ENCODE measurements at places on chromosomes 4 and X.
A peak's percentile ranks its signal among the peaks of the same experiment; 100 is the strongest.

GRCh38 chr4:95198961-95199360, 349.8 kb downstream of the UNC5C start:
- DNase-seq: no peak

DNA sequence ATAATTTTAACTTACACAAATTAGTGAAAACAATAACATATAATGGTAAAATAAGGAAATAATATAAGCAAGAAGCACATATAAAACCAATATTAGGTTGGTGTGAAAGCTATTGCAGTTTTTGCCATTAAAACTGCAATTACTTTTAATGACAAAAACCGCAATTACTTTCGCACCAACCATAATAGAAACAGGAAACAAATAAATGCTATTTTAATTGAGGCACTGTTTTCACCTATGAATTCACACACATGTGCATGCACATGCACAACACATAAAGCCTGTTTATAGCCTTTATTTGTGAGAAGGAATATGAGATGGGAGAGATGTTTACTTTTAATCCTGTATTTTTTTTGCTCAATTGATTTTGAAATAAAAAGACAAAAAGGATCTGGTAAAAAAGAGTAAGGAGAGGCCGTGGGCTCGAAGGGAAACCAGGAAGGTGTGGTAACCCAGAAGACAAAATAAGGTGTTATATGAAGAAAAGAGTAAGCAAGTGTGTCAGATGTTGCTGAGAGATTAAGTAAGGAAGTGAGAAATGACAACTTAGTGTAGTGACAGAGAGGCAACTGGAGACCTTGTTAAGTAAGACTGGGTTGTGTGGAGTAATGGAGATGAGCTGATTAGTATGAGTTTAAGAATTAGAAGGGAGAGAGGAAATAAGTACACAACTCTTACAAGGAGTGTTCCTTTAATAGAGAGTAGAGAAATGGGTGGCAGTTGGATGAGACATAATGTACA, 69.0 kb downstream of the KLHL13 start:
- no peak for DNase-seq

DNA sequence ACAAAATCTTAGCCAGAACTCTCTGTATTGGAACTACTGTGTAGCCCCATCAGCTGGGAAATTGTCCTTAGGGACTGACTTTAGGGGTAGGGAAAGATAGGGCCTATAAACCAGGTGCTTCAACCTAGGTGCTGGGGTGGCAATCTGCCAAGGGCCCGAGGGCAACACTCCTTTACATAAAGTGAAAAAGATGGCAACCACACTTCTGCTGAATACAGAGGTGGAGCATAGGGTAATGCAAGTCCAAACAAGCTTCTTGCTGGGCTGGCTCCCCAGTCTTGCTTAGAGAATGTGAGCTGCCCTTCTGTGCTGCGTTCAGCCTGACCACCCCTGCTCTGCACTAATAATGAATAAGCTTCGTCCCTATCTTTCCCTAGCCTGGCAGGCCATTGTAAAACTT, 9.8 kb downstream of the ZBTB33 start:
- DNase-seq: no peak

DNA sequence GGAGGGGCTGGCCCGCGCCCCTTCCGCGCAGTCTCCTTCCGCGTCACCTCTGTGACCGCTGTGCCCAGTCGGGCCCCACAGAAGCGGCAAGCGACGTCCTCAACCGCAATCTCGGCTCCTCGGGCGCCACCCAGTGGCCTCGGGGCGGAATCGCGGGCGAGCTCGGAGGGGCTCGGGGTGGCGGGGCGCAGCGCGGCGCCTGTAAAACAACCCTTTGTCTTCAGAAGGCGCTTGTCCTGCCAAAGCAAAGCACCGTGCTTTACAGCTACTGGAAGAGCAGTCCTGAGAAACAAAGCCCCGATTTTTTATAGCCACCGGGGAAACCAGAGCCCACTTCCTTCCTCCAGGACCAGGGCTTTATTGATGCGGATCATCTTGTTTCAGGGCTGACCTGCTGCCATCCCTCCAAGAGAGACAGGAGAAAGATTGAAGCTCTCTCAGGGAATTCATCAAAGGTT, 37.3 kb upstream of the CDKN2AIP start:
- DNase-seq: peak; percentile 90

DNA sequence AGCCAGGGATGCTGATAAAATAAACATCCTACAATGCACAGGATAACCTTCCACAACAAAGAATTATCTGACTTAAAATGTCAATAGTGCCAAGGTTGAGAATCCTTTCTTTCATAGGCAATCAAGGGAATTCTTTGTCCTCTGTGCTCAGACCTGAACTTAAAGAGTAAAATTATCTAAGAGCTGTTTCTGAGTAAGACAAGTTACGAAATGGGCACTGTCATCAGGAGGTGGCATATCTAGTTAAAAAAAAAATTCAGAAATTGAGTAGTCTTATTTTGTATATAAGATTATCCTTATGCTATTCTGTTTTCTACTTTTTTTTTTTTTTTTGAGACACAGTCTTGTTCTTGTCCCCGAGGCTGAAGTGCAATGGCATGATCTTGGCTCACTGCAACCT, 3.3 kb upstream of the RAB33B start:
- no peak for DNase-seq

DNA sequence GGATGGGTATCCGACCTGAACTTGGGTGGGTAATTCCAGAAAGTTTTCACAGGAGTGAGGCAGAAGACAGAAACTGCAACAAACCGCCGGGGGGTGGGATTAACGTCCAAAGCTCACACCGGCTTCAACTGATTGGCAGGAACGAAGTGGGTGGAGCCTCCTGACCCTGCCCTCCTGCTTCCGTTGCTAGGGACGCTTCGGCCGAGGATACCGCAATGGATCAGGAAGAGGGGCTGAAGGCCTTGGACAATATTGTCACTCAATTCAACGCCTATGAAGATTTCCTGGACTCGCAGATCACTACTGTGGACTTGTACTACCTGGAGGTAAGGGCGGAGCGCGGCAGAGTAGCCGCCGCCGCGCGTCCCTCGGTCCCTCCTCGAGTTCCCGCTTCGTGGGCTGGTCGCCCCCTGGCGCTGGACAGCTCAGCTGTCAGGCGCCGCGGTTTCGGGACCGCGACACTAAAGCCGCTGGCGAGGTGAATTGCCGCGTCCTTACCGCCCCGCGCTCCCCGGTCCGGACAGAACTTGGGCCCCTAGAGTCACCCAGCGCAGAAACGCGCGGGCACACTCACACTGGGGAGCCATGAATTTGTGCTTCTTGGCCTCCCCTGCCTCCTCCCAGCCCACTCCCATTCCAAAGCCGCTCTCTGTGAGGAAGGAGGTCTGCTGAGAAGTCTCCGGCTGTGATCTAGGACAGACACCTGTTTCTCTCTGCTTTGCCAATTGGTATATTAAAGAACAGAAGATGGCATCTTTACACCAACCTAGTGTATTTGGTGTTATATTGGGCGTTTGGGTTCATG, at the start of gene CFAP299:
TSS of gene CFAP299 (plus strand) at position 177 of the 805 bp plus-strand sequence.
- peak; percentile 74 for DNase-seq

- DNase-seq: no peak
Observed at GRCh38 chr4:106034220-106034619, 138.9 kb downstream of the NPNT start.

DNA sequence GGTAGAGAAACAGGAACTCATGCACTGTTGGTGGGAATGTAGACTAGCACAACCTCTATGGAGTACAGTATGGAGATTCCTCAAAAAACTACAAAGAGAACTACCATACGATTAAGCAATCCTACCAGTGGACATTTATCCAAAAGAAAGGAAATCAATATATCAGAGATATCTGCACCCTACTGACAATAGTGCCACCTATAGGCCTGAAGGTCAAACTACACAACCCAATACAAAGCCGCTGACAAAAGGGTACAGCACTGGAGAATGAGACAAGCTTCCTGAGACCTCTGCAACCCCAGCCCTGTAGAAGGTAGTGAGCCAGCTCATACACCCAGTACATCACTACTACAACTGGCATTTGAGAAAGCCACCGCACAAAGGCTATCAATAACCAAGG, 67.1 kb downstream of the CBR4 start:
- no peak for DNase-seq

GRCh38 chr4:41160012-41160789, 54.1 kb downstream of the APBB2 start:
- no peak for DNase-seq

- DNase-seq: no peak
Observed at GRCh38 chr4:54155936-54156335, 56.0 kb downstream of the GSX2 start.

GRCh38 chrX:110317820-110318663, at the start of gene AMMECR1:
TSS of gene AMMECR1 (minus strand) at chrX:110318085. CDS start at chrX:110318071, 14 bp downstream.
- DNase-seq: peak; percentile 83

GRCh38 chr4:15690020-15690809, 8.6 kb downstream of the FAM200B start:
- DNase-seq: no peak

DNA sequence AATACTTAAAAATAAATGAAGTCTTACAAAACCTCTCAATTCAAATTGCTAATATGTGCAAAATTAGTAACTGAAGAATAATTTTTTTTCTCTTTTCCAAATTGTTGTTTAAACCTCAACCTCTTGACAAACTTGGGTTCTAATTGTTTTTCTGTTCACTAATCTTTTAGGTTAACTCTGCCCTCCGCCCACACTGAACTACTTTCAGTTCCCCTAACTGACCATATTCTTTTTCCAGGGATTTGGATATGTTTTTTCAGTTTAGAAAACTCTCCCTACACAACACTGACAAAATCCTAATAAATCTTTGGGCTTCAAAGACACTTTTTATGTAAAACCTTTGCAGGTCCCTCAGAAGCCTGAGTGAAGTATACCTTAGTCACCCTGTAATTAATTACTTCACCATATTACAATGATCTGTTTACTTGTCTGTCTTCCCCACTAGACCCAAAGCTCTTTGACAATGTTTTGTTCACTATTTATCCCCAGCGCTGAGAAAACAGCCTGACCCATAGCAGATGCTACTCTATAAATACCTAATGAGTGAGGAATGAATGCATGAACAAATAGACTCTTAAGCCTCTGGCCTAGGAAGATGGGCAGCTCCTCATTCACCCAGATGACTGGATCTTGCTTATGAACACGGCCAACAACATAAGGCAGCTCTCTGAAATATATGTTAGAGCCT, 134.9 kb downstream of the MAML3 start:
- DNase-seq: no peak

- no peak for DNase-seq
Observed at GRCh38 chr4:144501231-144501780, 144.7 kb upstream of the HHIP start.

DNA sequence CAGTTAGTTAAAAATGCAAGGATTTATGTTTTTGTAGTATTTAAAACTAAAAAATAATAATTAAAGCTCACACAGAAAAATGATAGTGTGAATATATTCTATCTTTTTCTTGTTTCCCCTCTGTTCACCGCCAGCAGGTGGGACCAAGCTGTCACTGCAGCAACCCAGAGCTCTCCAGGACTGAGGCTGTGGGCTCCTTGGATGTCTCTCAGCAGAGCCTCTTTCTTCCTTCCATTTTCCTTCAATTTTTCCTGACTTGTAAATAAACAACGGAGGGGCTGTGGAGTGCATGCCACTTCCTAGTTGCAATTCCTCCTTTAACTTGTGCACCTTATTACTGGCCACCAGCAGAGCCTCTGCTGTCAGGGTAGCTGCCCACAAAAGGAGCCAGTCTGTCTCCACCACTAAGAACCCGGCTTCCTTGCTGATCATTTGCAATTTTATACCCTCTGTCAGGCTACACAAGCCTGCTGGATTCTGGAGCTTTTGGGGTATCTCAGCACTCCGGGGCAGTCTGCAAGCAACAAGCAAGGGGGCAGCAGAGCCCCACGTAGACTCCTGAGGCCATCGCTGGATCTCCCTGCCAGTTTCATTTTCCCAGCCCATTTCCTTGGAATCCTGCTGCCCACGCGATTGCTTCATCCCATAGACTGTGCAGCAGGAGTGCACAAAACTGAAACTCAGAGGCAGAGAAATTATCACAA, 1467.4 kb downstream of the C4orf33 start:
- no peak for DNase-seq

DNA sequence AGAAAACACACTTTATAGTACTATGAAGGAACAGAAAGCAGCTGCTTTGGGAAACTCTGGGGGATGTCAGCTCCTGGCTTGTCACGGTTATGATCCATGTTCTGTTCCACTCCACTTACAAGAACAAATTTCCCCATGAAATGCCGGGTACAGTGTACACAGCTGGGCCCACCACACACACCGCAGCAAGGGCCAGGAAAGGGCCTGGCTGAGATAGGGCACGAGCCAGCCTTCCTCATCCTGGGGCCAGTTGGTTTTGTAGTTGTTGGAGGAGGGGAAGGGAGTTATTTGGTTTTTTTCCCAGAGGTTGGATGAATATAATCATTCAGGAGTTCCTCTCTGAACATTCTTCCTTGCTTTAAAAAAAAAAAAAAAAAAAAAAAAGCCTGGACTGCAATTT, 56.8 kb downstream of the SEPSECS start:
- DNase-seq: no peak

GRCh38 chrX:46311581-46312120, 233.6 kb downstream of the ZNF674 start:
- DNase-seq: no peak

GRCh38 chr4:123104310-123105025, 182.1 kb upstream of the NUDT6 start:
- DNase-seq: no peak

- no peak for DNase-seq
Observed at GRCh38 chr4:78809928-78810835, 34.0 kb downstream of the BMP2K start.

DNA sequence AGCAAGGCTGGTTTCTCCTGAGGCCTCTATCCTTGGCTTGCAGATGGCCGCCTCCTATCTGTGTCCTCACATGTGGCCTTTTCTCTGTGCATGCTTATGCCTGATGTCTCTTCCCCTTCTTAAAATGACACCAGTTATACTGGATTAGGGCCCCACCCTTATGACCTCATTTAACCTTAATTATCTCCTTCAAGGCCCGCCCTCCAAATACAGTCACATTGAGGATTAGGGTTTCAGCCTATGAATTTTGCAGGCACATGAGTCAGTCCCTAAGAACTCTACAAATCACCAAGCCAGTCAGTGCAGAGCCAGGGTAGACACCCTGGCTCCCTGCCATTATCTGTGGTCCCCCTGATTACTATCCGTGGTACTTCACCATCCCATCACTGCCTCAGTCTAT, 51.6 kb downstream of the MAML3 start:
- no peak for DNase-seq

DNA sequence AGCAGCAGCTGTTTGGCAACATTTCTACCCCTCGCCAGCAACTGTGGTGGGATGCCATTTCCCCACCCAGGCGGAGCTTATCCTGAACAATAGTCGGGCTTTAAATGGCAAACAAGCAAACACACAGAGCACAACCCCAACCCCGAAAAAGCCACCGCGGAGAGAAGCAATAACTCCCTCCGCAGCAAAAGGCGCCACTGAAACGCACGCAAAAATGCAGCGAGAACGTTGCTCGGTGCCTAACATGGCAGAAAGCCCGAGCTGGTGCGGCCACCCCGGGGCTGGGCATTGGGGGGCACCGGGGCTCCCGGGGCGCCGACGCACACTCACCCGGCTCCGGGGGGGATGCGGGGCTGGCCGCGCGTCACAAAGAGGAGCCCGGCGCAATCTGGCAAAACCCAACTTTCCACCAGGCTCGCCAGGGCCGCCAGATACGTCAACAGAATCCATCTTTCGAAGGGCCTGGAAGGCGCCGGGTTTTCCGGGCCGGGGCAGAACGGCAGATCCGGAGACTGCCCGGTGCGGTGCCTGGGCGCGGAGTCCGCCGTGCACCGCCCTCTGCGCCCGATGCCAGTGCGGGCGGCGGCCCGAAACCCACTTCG, 818 bp downstream of the RAI2 start:
- DNase-seq: no peak

Measured in activated CD8-positive, alpha-beta memory T cell treated with anti-CD3 and anti-CD28 coated beads, Interleukin-2, amount 10 ng/mL, durations not matched to agents 7 days and 5 days (primary cell).